Bronchial epithelial cell (primary cell): ENCODE measurements at places on chromosomes 16 and 17. TPM values are rescaled to one million over a fixed set of nuclear protein-coding genes. Genes with fewer than 3 reads are reported as not detected.
A peak's percentile ranks its signal among the peaks of the same experiment; 100 is the strongest.

DNA sequence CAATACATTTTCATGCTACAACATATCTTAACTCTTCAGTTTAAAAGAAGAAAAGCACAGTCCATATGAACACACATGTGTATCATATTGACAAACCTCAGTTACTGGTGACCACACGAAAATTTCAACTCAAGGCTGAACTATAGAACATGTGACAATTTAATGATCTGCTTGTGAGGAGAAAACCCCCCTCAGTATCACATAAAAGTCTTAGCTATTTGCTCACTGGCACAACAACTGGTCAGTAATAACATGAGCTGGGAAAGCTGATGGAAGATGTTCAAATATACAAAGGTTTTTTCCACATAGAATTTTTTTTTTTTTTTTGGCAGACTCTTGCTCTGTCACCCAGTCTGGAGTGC is 19.5 kb downstream of the ZNF652 start:
- no peak for DNase-seq

- no peak for DNase-seq
Observed at GRCh38 chr17:78128551-78129350, at the start of gene TMC6. Gene TMC6, minus strand, starts transcription at chr17:78128755. Its CDS starts 1,923 bp downstream, at chr17:78126832.

GRCh38 chr17:73132085-73132492 is 32.7 kb upstream of the SSTR2 start:
- no peak for DNase-seq

GRCh38 chr17:16877099-16877498 is 94.8 kb downstream of the TNFRSF13B start:
- DNase-seq = peak; percentile 9

GRCh38 chr17:42891539-42892152 is 9.0 kb upstream of the G6PC1 start:
- no peak for DNase-seq

The TEX14 gene
- total RNA-seq = under 0.01 TPM in 1 of 2 replicates, not detected in the other
